ENCODE measurements at places on chromosomes 2 and 18. TPM values are rescaled to one million over a fixed set of nuclear protein-coding genes. Genes with fewer than 3 reads are reported as not detected.

Gene SKOR2
- not detected for polyA plus RNA-seq

Gene LDLRAD4
- 13.0 TPM for polyA plus RNA-seq

Gene CFAP65
- polyA plus RNA-seq, result not detected

Gene CRACDL
- 0.45 TPM for polyA plus RNA-seq

Gene CDH7
- polyA plus RNA-seq, result not detected

Gene RPS27A
- 4,603 TPM for polyA plus RNA-seq

Gene CLIP4
- polyA plus RNA-seq, result 17.2 TPM

Gene TUBA4B
- polyA plus RNA-seq, result not detected

Gene G6PC2
- not detected for polyA plus RNA-seq

Gene DNAH6
- 1.4 TPM for polyA plus RNA-seq

Gene ASIC4
- not detected for polyA plus RNA-seq

Gene C2orf72
- polyA plus RNA-seq, result not detected

Gene BMPR2
- polyA plus RNA-seq, result 6.0 TPM

Gene MYO1B
- 0.54 TPM for polyA plus RNA-seq

Gene ACMSD
- not detected for polyA plus RNA-seq

Gene SP9
- polyA plus RNA-seq, result not detected

Gene ATP6V1B1
- polyA plus RNA-seq, result not detected

Gene DSG4
- polyA plus RNA-seq, result not detected

Gene STPG4
- not detected for polyA plus RNA-seq

Gene MAP2
- polyA plus RNA-seq, result 0.45 TPM

Gene CCNT2
- polyA plus RNA-seq, result 20.6 TPM

Gene AGXT
- polyA plus RNA-seq, result not detected

Gene CIB4
- polyA plus RNA-seq, result not detected

Gene ANKRD30BL
- polyA plus RNA-seq, result not detected

Gene SERPINB11
- polyA plus RNA-seq, result not detected

Gene PDE1A
- not detected for polyA plus RNA-seq

Gene EGR4
- not detected for polyA plus RNA-seq

Gene COL3A1
- polyA plus RNA-seq, result not detected

All from naive thymus-derived CD4-positive, alpha-beta T cell (primary cell).